Mucosa of descending colon (tissue), 3 donors: ENCODE measurements at places on chromosomes 6 and 20. TPM values are rescaled to one million over a fixed set of nuclear protein-coding genes. Genes with fewer than 3 reads are reported as not detected.

TSBP1 gene
- not detected for total RNA-seq

GRCh38 chr6:33433544-33434191 lies 13.8 kb downstream of the SYNGAP1 start:
- DNase-seq: no peak

GJA10 gene
- total RNA-seq: not detected

USP49 gene
- 3.2 TPM for total RNA-seq

PPIL6 gene
- 2.9 TPM for total RNA-seq

REM1 gene
- total RNA-seq: 1.2 TPM

CDSN gene
- total RNA-seq: not detected

GRCh38 chr6:17470938-17471327 lies 77.5 kb downstream of the CAP2 start:
- DNase-seq: no peak

GRCh38 chr20:64226686-64227580 lies 28.6 kb upstream of the PCMTD2 start:
- no peak for DNase-seq

GRCh38 chr6:36599791-36600209 lies 5.6 kb downstream of the SRSF3 start:
- peak; percentile 45 for DNase-seq

- DNase-seq: no peak
These were observed 179.5 kb upstream of the SYNDIG1 start for GRCh38 chr20:24289737-24290481.

DNA sequence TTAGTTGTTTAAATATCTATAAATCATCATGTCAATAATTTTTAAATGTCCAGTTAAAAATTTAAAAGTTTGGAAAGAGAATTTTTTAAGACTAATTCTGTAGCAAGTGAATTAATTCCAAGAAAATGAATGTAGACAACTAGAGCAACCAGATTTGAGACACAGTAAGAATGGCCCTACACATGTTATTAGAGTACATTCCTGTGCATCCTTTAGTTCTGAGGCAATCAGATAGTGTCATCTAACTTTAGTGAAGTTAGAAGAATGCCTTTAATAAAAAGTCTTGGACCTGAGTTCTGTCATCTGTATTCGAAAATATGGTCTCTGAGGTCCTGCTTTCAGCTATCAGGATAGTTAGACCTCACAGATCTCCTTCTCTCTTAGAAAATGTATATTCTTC lies 63.7 kb downstream of the HIVEP2 start:
- no peak for DNase-seq

DNA sequence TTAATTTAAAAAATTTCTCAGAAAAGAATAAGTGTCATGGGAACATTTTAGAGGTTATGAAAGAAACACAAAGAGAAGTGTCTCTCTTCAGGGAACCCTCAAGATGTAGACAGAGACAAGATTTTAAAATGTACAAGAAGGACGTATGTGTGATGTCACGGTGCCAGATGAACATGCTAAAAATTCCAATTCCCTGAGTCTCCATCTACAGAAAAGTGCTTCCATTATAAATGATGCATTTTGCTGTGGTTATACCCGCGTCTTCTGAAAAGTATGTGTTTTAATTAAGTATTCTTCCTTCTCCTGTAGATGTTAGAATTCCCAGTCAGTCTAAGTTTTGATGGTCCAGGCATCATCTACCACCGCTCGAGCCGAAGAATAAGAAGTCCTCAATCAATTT lies 489.1 kb downstream of the PREX1 start:
- DNase-seq: no peak

GGT7 gene
- total RNA-seq: 24.6 TPM

DNA sequence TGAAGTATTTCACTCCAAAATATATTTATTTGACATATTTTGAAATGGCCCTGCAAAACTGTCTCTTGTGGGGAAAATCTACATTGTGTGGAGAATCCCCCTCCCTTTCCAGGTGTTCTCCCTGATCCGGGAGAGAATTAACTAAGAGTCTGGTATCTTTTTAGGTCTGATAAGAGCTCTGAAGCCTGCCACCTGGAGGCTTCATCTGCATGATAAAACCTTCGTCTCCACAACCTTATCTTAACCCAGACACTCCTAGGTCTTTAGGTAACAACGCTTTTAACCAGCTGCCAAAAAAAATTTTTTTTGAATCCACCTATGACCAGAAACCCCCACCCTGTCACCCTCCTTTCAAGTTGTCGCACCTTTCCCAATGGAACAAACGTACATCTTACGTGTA lies 43.0 kb downstream of the FAM184A start:
- no peak for DNase-seq

GRCh38 chr6:142850679-142851423 lies 94.1 kb downstream of the HIVEP2 start:
- DNase-seq: no peak

DNA sequence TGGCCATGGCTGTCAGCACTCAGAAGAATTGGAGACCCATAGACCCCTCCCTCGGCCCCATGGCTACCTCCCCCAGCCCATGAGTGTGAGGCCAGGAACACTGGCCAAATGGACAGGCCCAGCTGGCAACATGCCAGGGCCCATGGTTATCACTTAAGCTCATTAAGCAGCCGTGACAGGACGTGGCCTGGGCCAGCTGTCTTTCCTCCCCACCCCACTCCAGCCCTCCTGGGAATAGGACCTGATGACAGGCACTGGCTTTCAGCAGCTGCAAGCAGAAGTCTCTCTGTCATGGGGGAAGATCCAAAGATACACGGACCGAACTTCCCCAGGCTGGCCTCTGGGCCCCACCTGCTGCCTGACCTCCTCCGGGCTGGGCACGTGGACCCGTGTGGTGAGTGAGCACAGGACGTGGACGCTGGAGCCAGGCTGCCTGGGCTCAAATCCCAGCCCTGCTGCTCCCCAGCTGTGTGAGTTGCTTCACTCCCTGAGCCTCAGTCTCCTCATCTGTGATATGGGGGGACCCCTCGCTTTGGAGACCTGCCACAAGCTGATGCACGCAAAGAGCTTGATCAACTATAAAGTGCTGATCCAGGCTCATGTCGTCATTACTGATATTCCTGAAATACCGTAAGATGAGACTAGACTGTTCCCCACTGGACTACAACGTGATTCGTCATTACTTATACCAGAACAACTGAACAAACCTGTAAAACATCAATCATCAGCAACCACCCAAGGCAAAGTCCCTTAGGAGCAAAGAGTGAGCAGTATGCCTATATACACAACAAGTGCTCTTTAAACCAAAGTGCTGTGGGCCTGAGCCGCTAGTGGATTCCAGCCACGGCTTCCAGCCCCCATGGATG lies 22.0 kb upstream of the VSTM2L start:
- no peak for DNase-seq

DNA sequence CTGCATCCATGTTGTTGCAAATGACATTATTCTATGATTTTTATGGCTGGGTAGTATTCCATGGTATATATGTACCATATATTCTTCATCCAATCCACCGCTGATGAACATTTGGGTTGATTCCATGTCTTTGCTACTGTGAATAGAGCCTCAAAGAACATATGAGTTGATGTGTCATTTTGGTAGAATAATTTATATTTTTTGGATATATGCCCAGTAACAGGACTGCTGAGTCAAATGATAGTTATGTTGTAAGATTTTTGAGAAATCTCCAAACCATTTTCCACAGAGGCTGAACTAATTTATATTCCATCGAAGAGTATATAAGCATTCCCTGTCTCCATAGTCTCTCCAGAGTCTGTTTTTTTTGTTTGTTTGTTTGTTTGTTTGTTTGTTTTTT lies 1373.5 kb downstream of the GRIK2 start:
- DNase-seq: no peak

- DNase-seq: no peak
These were observed 115.1 kb downstream of the ZMYND8 start for GRCh38 chr20:47241345-47241781.

DNA sequence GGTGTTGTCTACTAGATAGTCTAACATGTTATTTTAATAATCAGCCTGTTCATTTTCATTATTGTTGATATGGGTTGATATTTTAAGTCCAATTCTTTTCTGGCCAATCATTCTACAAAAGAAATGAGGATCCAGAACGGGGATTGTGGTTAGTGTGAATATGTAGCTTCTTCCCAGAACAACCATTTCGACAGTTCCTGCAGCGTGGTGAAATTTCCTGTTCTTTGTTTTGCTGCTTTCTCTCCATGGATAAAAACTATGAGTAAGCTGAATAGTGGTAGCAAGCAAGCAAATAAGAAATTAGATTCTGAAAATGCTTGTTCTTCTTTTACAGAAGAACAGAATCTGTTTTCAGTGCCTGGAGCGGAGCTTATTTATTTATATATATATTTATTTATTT lies 65.5 kb upstream of the F13A1 start:
- no peak for DNase-seq

DNA sequence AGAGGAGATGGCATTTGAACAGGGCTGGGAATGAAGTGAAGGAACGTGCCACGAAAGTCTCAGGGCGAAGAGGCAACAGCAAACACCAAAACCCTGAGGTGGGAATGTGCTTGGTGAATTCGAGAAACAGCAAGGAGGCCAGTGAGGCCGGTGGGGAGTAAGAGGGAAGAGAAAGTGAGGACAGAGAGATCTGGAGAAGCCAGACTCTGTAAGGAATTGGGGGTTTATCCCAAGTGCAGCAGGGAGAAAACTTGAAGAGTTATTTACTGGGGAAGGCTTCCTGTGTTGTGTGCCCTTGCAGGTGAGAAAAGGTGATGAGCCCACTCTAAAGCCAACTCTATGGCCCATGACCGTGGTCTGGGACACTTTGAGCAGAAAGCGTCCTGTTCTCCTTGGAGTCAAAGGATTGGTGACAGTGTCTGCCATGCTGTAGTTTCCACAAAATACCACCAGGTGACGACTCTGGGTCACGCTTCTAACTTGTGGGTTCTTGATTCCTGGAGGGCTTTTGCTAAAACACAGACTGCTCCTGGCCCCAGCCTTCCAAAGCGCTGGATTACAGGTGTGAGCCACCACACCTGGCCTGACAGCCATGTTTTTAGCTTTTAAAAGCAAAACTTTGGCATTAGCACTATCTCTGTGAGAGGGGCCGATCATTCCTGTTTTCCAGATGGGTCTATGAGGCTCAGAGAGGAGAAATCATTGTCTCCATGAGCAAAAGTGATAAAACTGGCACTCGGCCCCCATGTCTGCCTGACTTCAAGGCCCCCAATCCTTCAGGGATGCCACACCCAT lies 18.0 kb upstream of the CSNK2A1 start:
- no peak for DNase-seq

TSPO2 gene
- total RNA-seq: not detected

PHACTR3 gene
- 3.4 TPM for total RNA-seq

TMEM244 gene
- total RNA-seq: not detected

DNA sequence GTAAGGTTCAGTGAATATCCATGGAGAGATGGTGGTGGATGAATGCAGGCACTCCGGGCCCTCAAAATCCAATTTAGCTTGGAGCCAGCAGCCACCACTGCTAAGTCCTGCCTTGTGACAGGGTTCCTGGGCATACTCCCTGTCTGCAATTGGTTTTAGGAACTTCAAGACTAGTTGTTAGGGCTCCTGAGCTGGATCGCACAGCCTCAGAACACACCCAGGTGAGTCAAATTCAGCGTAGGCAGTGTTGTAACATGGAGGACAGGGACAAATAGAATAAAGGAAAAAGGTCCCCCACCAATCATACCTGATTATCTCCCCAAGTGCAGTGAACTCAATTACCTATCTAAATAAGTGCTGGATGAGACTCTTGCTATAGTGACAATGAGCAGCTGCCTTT lies 74.6 kb downstream of the PERP start:
- no peak for DNase-seq

TP53TG5 gene
- total RNA-seq: 1.6 TPM
